ENCODE measurements at places on chromosomes 16 and 17.

GRCh38 chr17:77771587-77771986, 186.9 kb upstream of the TNRC6C start:
- no peak for DNase-seq

DNA sequence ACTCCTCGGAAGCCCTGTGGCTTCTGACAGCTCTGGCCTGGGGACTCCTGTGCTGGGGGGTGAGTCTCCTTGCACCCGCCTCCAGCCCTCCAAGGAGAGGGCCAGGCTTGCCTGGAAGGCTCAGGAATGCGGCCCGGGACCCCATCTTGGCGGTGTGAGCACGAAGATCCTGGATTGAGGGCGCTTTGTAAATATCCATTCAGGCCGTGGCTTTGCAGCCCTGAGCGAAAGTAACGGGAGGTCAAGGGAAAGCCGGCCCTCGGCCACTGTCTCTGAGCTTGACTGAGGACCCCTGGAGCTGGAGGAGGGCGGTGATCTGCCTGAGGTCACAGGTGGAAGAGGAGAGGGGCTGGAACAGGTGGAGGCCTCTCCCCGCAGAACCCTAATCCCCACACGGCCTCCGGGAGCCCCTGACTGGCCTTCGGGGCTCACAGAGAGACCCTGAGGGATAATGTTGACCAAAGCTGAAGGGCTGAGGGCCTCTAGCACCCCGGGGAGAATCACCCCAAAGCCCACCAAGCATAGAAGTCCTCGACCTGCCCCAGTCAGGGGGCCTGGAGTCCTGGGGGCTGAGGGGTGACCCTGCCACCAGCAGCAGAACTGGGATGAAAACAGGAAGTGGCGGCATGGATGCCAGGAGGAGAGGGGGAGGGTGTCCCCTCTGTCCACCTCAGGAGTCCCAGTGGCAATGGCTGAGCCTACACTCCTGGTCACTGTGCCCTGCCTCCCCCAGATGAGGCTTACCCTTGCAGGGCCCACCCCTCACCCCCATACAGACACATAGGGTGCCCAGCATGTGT, 8.3 kb upstream of the RASD1 start:
- DNase-seq, result no peak

GRCh38 chr17:5592382-5592781, 8.1 kb upstream of the NLRP1 start:
- DNase-seq, result no peak

DNA sequence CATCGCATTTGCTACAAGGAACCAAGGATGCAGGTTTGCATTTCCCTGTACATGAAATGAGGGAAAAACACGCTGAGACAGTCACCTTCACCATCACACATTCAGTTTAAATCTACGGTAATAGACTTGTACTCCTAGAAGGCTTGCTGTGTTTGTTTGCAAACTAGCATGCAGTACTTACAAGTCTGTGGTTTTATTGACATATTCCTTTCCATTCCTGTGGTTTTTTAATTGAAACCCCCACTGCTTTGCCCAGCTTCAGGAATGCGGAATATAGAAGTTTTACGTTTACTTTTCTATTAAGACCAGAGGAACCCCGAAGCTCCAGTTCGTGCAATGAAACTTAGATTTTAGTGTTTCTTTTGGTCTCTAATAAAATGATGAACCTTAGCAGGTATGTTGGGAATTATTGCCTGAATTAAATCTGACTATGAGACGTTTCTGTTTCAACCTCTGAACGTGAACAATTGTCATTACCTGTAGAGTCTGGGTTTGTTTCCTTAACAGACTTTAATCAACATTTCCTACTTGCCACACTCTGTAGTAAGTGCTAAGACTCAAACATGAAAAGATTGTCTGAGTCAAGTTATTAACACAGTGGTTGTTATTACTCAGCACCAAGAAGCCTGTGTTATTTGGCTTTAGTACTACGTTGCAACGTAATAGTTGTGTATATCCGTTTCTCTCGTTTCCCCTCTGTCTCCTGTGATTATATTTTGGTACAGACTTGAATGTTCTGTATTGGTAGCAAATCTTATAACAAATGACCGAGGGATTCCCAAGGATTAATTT, 793.3 kb upstream of the GOT2 start:
- DNase-seq, result peak; percentile 91

DNA sequence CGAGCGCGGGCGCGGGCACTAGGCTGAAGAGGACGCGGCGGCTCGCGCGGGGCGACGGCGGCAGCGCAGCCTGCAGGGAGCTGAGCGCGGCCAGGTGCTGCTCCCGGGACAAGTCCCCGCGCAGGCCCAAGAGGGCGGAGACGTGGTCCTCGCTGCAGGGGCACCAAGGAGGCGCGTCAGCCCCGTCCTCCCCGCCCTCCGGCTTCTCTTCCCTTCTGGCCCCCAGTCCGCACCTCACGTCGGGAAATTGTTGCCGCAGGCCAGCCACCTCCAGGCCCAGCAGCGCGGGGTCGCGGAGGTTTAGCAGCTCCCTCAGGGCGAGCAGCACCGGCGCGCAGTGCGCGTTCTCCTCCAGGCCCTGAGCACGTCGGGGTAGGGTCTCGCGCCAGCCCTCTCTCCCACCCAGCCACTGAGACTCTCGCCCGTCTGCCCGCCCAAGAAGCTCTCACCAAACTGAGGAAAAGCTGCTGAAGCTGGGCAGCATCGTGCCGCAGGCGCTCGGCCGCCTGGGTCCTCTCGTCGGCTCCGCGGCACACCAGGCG, 761 bp upstream of the MATCAP1 start:
- DNase-seq, result no peak
